ENCODE measurements at places on chromosomes 16 and 17. TPM values are rescaled to one million over a fixed set of nuclear protein-coding genes. Genes with fewer than 3 reads are reported as not detected.

P2RX5 gene
- 0.57 TPM for total RNA-seq

ERN2 gene
- 2.2 TPM for total RNA-seq

CLEC18A gene
- 0.33 TPM for total RNA-seq

TMED6 gene
- 0.53 TPM for total RNA-seq

ZNF764 gene
- total RNA-seq: 19.0 TPM

TNFRSF13B gene
- 1.6 TPM for total RNA-seq

OTOA gene
- total RNA-seq: not detected

FOXO3B gene
- total RNA-seq: 10.7 TPM

LDHD gene
- total RNA-seq: 1.6 TPM

TLCD2 gene
- total RNA-seq: 1.8 TPM

C16orf46 gene
- total RNA-seq: 3.9 TPM

DBNDD1 gene
- 31.5 TPM for total RNA-seq

Measured in endodermal cell (in vitro differentiated cells).